ENCODE measurements at places on chromosomes 5 and 9. TPM values are rescaled to one million over a fixed set of nuclear protein-coding genes. Genes with fewer than 3 reads are reported as not detected.

CYSRT1 gene
- polyA plus RNA-seq = not detected

HTR1A gene
- polyA plus RNA-seq = not detected

SH3PXD2B gene
- not detected for polyA plus RNA-seq

FAXDC2 gene
- polyA plus RNA-seq = 0.21 TPM

MARVELD2 gene
- 0.86 TPM for polyA plus RNA-seq

CCDC152 gene
- 1.3 TPM for polyA plus RNA-seq

STPG3 gene
- polyA plus RNA-seq = not detected

C9orf50 gene
- not detected for polyA plus RNA-seq

C9orf153 gene
- not detected for polyA plus RNA-seq

HMCN2 gene
- not detected for polyA plus RNA-seq

BARHL1 gene
- polyA plus RNA-seq = not detected

Measured in CD4-positive, CD25-positive, alpha-beta regulatory T cell (primary cell).